ENCODE measurements at places on chromosomes 4 and X.

DNA sequence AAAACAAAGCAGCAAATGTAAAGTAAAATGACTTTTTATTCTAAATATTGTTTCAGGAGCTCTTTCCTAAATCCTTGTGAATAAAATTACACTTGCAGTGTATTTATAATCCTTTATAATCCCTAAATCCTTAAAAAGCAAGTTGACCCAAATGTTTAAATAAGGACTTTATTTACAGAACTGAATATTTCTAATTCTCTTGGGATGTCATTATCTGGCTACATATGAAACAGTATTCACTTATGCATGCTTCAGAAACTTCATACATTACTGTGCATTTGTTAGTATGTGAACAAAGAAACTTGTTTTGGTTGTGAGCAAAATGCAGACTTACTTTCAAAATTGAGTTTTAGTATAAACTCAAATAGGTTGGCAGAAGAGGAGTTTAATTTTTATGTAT, 49.2 kb downstream of the PTTG2 start:
- no peak for DNase-seq

DNA sequence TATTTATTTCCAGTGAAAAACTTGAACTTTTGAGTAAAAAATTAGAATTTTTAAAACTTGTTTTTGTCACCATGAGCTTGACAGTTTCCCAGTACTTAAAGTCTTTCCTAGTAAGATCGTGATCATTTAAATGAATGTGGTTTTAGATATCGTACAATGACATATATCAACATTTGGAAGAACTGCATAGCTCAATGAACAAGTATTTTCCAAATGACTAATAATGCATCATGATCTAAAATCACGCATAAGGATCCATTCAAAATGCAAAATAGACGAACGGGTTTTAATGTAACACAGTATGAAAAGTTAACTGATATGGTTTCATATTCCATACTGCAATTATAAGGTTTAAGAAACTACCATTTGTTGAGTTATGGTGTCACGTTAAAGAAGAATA, 4.1 kb upstream of the NDNF start:
- no peak for DNase-seq

GRCh38 chrX:2423899-2424298, 76.9 kb downstream of the DHRSX start:
- DNase-seq = no peak

GRCh38 chr4:36288731-36289426, 7.5 kb downstream of the DTHD1 start:
- DNase-seq = no peak

DNA sequence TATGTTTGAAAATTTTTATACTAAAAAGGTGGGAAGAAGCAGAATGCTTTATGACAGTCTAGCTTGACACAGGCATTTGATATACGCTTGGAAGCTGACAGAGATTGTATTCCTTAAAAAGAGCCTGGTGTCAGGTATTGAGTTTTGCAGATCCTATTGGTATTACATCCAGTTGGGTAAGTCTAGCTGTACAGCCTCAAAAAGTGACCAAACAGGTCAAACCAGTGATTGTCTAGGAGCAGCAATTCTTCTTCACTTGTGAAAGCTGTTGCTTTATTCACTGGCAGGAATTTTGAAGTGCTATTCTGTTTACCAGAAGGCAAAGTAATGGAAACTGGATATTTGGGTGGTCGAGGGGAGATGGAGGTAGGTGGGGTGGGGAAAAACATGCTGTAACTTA, 77.5 kb downstream of the UCHL1 start:
- DNase-seq = no peak
